ENCODE measurements at places on chromosomes 12 and 14.

DNA sequence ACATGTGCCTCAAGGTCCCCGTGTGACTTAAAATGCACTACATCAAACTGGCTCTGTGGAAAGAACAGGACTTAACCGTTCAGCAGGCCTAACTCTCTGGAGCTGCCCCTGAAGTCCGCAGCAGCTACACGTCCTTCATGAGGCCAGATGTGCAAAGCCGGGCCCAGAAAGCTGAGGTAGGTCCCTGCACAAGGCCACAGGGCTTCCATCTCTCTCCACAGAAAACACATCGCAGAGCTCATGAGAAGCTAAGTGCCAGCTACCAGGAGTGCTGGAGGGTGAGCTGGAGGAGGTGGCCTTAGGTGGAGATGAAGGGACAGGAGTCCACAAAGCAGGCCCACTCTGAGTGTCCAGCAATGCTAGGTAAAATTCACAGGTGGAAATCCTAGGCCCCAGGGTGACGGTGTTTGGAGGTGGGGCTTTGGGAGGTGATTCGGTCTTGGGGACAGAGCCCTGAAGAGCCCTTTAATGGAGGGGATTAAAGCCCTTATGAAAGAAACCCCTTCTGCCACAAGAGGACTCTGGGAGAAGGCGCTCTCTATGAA, 52.4 kb downstream of the VCPKMT start:
- no peak for DNase-seq

DNA sequence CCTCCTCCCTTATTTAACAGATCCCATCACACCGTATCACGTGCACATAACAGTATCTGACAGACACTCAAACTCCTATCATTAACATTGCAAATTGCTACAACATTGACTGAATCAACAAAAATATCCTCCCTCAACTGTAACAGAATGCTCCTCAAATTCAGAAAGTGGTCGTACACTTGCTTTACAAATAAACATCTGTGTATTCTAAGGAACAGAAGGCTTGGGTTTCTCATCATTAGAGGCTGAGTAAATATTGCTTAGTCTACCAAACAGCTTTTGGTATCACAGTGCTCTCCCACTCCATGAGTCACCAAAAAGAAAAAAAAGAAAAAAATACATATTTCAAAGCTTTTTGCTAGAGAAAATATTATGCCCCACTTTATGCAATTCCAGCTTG, 23.9 kb downstream of the FERMT2 start:
- no peak for DNase-seq

DNA sequence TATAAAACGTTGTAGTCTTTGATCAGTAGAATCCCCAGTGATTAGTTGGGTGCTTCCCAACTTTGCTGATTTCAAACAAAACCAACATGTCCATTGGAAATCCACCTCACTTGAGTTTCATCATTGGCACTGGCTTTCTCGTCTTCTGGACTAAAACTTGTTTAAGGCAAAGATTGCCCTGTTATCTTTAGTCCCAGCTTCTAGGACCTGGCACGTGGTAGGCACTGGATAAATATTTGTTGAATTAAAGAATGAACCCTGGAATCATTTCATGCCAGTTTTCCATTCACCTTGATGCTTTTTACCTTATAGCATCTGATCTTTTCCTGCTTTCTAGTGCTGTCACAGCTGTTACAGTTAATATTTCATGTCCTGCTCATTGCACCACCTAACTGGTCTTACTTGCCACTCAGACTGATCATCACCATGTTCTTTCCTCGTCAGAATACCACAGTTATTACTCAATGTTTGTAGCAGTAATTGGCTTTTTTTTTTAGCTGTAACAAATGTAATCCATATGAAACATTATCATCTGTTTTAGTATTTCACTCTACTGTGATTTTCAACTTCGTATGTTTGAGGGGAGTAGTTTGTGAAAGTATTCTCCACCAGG, 7.3 kb upstream of the C12orf50 start:
- DNase-seq, result no peak

GRCh38 chr14:61918998-61919397, 156.8 kb downstream of the SNAPC1 start:
- DNase-seq, result no peak

DNA sequence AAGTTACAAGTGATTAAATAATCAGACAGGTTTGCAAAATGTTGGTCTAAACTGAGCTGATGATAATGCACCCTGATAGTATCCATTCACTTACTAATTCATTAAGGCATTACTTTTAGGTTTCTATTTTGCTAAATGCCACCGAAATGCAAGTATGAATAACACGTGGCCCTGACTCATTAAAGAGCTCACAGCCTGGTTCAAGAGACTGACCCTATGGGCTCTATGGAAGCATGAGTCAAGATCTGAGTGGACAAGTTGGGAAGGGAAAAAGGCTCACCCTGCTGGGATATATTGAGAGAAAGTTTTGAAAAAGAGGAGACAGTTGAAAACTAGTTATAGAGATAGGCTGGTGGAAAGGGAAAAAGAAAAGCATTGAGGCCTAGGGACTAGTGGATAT, 14.8 kb upstream of the LRRC9 start:
- DNase-seq, result no peak
